ENCODE measurements at places on chromosomes 7 and 10.
A peak's percentile ranks its signal among the peaks of the same experiment; 100 is the strongest.

DNA sequence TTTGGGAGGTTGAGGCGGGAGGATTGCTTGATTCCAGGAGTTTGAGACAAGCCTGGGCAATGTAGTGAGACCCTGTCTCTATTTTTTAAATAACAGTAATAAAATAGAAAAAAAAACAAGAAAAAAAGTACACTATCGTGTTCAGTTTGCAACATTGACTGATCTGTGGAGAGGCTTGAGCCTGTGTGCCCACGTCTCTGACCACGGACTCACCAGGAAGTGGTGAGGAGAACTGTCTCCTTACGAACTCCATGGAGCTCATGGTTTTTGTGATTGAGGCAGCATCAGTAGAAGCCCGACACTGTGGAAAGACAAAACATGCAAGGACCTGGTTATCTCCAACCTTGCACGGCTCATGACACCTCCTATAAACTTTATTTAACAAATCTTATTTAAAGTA, 23.9 kb upstream of the DNAJB6 start:
- H3K27ac ChIP-seq: no peak overlapping the region
- no peaks in the 10 kb centered on the region for H3K4me1 ChIP-seq
- H3K4me3 ChIP-seq: no peak overlapping the region
- H3K36me3 ChIP-seq: no peaks in the 10 kb centered on the region
- DNase-seq: no peak
- no peaks in the 10 kb centered on the region for H3K27me3 ChIP-seq

- H3K27me3 ChIP-seq: no peaks in the 10 kb centered on the region
- H3K27ac ChIP-seq: peak overlapping the region; percentile 81
- peaks cover 8% of the 10 kb centered on the region for H3K4me1 ChIP-seq
- no peak for DNase-seq
Measured at GRCh38 chr7:43764039-43764761, 5.7 kb downstream of the BLVRA start.

GRCh38 chr7:140922741-140923345, 1.9 kb downstream of the BRAF start:
- DNase-seq: no peak
- peak overlapping the region; percentile 100 for H3K27ac ChIP-seq
- H3K4me1 ChIP-seq: no peaks in the 10 kb centered on the region
- no peak overlapping the region for H3K4me3 ChIP-seq
- H3K27me3 ChIP-seq: no peaks in the 10 kb centered on the region

GRCh38 chr7:102211590-102212550, 74.8 kb upstream of the SH2B2 start:
- H3K36me3 ChIP-seq: no peaks in the 10 kb centered on the region
- H3K4me3 ChIP-seq: no peak overlapping the region

DNA sequence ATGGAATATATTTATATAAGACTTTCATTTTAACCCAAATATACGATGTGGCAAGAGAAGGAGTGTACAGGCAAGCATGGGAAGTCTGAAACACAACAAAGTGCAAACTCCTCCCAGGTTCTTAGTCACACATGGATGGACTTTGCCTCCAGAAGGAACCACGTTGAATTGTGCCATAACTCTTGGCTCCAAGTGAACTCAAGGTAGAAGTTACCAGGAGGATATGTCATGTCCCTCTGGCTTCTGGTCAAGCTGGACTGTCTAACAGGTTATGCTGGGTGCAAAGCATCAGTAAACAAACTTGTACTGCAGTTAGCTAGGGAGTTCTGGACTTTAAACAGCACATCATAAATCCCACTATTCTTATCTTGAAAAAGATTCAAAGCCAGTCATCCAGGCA, 328.3 kb upstream of the TEX47 start:
- DNase-seq: no peak
- no peak overlapping the region for H3K27ac ChIP-seq
- no peaks in the 10 kb centered on the region for H3K4me1 ChIP-seq
- H3K4me3 ChIP-seq: no peak overlapping the region
- no peaks in the 10 kb centered on the region for H3K36me3 ChIP-seq

DNA sequence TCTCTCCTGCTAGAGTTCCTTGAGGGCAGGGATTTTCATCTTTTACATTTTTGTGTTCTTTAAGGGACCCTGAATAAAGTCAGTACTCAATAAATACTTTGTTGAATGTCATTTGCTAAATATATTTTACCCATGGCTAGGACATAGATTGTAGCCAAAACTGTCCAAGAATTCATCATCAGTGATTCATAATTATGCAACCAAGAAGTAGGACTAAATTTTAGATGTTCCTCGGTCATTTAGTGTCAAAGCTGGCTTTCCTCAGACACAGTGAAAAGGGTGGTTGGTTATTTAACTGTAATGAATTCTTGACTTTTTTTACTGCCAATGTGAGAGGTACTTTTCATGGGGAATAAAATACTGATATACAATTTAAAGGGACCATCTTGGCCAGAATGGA, 3.3 kb downstream of the NUDT13 start:
- H3K4me1 ChIP-seq: no peaks in the 10 kb centered on the region
- H3K27ac ChIP-seq: no peak overlapping the region
- H3K27me3 ChIP-seq: no peaks in the 10 kb centered on the region
- DNase-seq: no peak

DNA sequence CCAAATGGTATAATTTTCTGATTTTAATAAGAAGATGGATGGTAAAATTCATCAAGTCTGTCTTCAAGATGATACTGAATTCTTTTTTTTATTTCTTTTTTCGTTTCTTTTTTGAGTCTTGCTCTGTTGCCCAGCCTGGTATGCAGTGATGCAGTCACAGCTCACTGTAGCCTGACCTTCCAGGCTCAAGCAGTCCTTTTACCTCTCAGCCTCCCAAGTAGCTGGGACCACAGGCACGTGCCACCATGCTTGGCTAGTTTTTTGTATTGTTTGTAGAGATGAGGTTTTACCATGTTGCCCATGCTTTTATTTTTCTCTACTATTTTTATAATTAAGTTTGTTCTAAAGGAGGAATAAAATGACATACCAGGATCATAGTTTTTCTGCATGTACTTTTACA, 52.1 kb upstream of the HELLS start:
- H3K27ac ChIP-seq: no peak overlapping the region
- no peaks in the 10 kb centered on the region for H3K36me3 ChIP-seq
- no peak for DNase-seq
- no peaks in the 10 kb centered on the region for H3K4me1 ChIP-seq

GRCh38 chr7:75969182-75969581, 25.2 kb downstream of the TMEM120A start:
- H3K4me1 ChIP-seq: peaks cover 4% of the 10 kb centered on the region
- H3K4me3 ChIP-seq: no peak overlapping the region

- peaks cover 10% of the 10 kb centered on the region for H3K27me3 ChIP-seq
- no peaks in the 10 kb centered on the region for H3K4me1 ChIP-seq
- H3K36me3 ChIP-seq: no peaks in the 10 kb centered on the region
- peak overlapping the region; percentile 87 for H3K4me3 ChIP-seq
- no peak overlapping the region for H3K27ac ChIP-seq
Measured at GRCh38 chr7:140638173-140638791, 2.3 kb downstream of the DENND2A start.

GRCh38 chr10:88640186-88640585, 24.1 kb upstream of the LIPF start:
- H3K36me3 ChIP-seq: no peaks in the 10 kb centered on the region
- H3K27ac ChIP-seq: no peak overlapping the region
- no peaks in the 10 kb centered on the region for H3K4me1 ChIP-seq
- no peak for DNase-seq
- no peak overlapping the region for H3K4me3 ChIP-seq
- no peaks in the 10 kb centered on the region for H3K27me3 ChIP-seq

- H3K27me3 ChIP-seq: no peaks in the 10 kb centered on the region
- no peaks in the 10 kb centered on the region for H3K36me3 ChIP-seq
- no peak overlapping the region for H3K27ac ChIP-seq
- H3K4me3 ChIP-seq: no peak overlapping the region
- DNase-seq: no peak
Measured at GRCh38 chr10:6091630-6092029, 2.8 kb downstream of the RBM17 start.

DNA sequence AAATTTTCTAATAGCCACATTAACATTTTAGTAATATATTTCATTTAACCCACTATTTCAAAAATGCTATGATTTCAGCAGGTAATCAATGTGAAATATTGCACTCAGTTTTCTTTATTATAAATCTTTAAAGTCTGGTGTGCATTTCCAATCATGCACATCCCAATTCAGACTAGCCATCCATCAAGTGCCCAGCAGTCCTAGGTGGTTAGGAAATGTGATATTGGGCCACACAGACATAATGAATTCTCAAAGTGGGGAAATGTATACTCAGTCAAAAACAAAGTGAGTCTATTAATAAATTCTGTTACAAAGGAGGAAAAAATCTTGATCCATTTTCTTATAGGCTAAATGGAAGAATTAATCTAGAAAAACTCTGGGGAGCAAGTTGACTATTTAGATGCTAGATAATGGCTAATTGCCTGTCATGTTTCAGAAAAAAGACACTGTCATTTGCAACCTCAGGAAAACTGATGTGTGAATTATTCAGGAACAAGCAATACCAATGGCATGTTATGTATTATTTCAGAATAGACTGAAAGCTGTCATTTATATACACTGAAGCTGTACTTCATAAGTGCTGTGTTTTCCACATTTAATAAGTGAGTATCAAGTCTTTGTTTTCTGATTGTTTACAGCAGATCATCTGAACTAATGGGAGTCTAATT, 629.1 kb upstream of the ADARB2 start:
- H3K36me3 ChIP-seq: no peaks in the 10 kb centered on the region
- DNase-seq: no peak
- no peak overlapping the region for H3K27ac ChIP-seq
- no peaks in the 10 kb centered on the region for H3K4me1 ChIP-seq
- H3K27me3 ChIP-seq: no peaks in the 10 kb centered on the region

- no peaks in the 10 kb centered on the region for H3K4me1 ChIP-seq
- no peak overlapping the region for H3K27ac ChIP-seq
- no peaks in the 10 kb centered on the region for H3K27me3 ChIP-seq
- no peaks in the 10 kb centered on the region for H3K36me3 ChIP-seq
Measured at GRCh38 chr7:28061824-28062196, 118.8 kb downstream of the JAZF1 start.

DNA sequence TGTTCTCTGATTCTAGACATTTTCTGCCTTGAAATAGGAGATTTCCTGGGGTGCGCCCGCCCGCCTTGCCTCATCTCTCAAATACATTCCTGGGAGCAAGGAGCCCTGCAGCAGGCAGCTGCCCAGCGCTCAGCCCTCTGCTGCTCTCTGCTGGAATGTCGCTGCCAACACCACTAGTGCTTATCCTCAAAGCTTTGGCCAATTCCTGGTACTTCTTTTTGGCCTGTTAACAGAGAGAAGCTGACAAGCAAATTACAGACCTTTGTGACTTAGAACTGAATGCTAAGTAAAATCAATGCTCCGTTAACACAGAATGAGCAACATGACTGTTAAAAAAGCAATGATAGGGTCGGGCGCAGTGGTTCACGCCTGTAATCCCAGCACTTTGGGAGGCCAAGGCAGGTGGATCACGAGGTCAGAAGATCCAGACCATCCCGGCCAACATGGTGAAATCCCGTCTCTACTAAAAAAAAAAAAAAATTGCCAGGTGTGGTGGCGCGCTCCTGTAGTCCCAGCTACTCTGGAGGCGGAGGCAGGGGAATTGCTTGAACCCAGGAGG, 41.9 kb upstream of the SYPL1 start:
- no peaks in the 10 kb centered on the region for H3K36me3 ChIP-seq
- H3K4me1 ChIP-seq: no peaks in the 10 kb centered on the region
- DNase-seq: peak; percentile 84

DNA sequence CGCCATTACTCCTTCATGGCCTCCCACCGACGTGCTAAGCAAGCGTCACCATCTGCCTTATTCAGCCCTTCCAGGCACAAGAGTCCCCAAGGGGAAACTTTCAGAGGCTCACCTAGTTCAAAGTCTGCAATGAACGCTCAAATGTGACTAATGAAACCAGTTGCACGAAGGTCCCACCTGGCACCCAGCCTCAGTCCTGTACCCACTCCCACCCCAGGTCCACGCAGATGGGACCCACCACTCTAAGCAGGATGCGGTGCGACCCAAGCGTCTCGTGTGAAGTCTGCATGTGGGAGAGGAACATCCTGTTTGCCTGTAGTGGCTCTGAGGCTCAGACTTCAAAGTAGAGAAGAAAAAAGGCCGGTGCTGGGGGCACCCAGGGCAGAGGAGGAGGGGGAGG, 40.3 kb downstream of the RGS10 start:
- H3K36me3 ChIP-seq: no peaks in the 10 kb centered on the region
- DNase-seq: no peak
- H3K27ac ChIP-seq: no peak overlapping the region

DNA sequence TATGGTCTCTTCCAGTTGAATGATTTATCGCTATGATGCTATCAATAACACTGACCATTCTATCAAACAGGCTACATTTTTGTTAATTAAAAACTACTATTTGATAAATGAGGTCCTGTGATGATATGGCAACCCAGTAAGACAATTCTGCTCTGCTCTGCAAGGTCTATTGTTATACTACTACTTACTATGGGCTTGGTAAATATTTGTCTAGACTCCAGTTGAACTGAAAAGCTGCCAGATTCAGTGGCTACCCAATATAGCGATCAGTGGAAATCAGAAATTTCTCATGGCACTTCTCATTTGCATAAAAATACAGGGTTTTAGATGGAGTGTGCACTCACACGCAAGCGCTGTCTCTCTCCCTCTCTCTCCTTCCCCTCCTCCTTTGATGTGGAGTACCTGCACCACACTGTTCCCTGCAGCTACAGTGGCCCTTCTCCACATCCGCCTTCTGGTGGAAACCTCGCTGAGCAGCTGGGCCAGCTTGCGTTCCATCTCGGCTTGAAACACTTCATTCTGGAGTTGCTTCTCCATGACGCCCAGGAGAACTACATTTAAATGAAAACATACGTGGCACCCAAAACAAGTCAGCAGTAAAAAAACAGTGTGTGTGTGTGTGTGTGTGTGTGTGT, 77.9 kb downstream of the KIAA1549 start:
- H3K36me3 ChIP-seq: no peaks in the 10 kb centered on the region
- no peak overlapping the region for H3K27ac ChIP-seq
- DNase-seq: no peak

GRCh38 chr7:22373388-22373787, 16.4 kb upstream of the RAPGEF5 start:
- H3K27me3 ChIP-seq: no peaks in the 10 kb centered on the region
- no peaks in the 10 kb centered on the region for H3K36me3 ChIP-seq
- no peaks in the 10 kb centered on the region for H3K4me1 ChIP-seq
- H3K27ac ChIP-seq: no peak overlapping the region

Data from breast epithelium (tissue), 4 donors.